Activated CD8-positive, alpha-beta T cell treated with anti-CD3 and anti-CD28 coated beads, Interleukin-2, amount 10 ng/mL, durations not matched to agents 7 days and 5 days (primary cell): ENCODE measurements at places on chromosomes 11 and 22.

GRCh38 chr11:46918083-46918787 is at the start of gene LRP4:
TSS of gene LRP4 (minus strand) at chr11:46918550. CDS start at chr11:46918379, 171 bp downstream.
- peaks cover 30% of the 10 kb centered on the region for H3K4me1 ChIP-seq
- no peak within 1 kb of the TSS for H3K27ac ChIP-seq
- DNase-seq = no peak
- H3K36me3 ChIP-seq = no peaks in the 10 kb centered on the region
- H3K27me3 ChIP-seq = peaks cover 53% of the 10 kb centered on the region

GRCh38 chr22:38832005-38832978 is 11.5 kb downstream of the NPTXR start:
- no peaks in the 10 kb centered on the region for H3K4me1 ChIP-seq
- no peaks in the 10 kb centered on the region for H3K27me3 ChIP-seq
- H3K36me3 ChIP-seq = no peaks in the 10 kb centered on the region
- H3K4me3 ChIP-seq = no peak overlapping the region
- H3K27ac ChIP-seq = no peak overlapping the region
- DNase-seq = no peak

- no peak for DNase-seq
- H3K27me3 ChIP-seq = no peaks in the 10 kb centered on the region
- H3K4me1 ChIP-seq = peaks cover 5% of the 10 kb centered on the region
- H3K4me3 ChIP-seq = no peak overlapping the region
These were observed 65.4 kb downstream of the MTMR3 start for GRCh38 chr22:29948385-29948769.

DNA sequence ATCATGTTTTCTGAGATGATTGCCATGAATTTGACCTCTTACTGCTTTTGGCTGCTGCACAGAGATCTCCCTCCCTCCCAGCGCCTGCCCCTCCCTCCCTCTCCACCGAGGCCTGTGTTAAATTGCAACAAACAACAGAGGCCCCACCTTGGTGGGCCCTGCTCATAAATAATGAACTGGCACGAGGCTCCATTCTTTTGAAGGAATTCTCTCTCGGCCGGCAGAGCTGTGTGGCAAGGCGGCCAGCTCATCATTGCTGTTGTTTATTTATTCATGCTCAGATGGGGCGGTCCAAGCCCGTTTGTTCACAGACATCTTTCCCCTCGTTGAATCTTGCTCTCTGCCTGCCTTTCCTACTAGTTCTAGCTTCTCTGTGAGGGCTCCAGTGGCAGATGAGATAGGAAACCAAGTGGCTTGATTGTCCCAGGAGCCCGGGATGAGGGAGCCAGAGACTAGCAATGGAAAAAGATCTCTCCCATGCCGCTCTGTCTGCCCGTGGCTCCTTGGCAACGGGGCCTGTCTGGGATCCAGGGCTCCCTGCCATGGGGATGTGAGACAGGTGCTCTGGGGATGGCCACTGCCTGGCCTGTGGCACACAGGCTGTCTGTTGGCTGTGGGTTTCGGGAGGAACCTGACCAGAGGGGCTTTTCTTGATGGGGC is 192.6 kb downstream of the DSCAML1 start:
- no peak for DNase-seq
- no peaks in the 10 kb centered on the region for H3K36me3 ChIP-seq
- H3K27me3 ChIP-seq = peaks cover 5% of the 10 kb centered on the region

DNA sequence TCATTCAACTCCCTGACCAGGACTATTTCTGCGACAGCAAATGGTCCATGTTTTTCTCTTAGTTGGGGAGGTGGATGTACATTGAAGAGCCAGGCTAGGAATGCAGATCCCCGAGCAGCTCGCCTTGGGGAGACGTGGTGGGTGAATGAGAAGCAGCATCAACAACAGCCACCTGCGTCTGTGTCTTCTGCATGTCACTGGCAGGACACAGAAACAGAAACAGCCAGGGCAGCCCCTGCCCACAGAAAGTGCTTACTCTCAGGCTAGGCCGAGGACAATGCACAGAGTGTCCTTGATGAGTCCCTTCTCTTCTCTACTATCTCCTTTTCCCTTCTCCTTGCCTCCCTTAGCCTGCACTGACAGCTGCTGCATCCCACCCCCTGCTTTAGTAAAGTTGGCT is 541.9 kb upstream of the CADM1 start:
- H3K4me1 ChIP-seq = no peaks in the 10 kb centered on the region
- H3K4me3 ChIP-seq = no peak overlapping the region
- no peak for DNase-seq
- no peak overlapping the region for H3K27ac ChIP-seq

DNA sequence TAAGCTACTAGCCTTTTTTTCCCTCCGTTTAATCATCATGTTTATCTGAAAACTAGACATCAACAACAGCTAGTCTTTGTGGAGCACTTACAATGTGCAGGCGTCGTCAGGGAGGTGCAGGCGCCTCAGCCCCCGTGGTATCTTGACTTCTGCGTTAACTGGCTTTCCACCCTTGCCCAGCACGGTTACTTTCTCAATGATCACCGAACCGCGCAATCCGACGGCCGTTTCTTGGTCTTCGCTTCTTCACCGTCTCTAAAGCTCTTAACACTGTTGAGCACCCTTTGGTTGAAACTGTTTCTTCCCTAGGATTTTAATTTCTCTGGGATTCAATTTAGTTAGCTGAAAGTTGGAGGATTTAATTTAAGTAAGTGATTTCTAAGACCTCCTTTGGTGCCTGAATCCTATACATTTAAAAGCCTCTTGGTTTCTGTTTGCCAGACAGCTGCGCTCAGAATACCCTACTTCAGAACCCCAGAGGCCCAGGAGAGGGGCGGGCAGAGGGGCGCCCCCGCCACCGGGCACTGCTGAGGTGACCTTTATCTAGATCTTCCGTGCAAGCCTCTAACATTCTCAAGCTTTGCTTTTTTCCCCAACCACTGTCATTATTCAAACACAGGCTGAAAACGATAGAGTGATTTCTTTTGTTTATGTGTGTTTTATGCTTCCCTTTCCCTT is 18.0 kb upstream of the TMEM218 start:
- DNase-seq = no peak
- H3K36me3 ChIP-seq = no peaks in the 10 kb centered on the region
- H3K27me3 ChIP-seq = peaks cover 32% of the 10 kb centered on the region
- H3K27ac ChIP-seq = no peak overlapping the region
- H3K4me1 ChIP-seq = no peaks in the 10 kb centered on the region

GRCh38 chr11:8260202-8260966 is 3.3 kb downstream of the LMO1 start:
- peaks cover 43% of the 10 kb centered on the region for H3K27me3 ChIP-seq
- no peak for DNase-seq
- H3K4me3 ChIP-seq = no peak overlapping the region
- no peak overlapping the region for H3K27ac ChIP-seq

GRCh38 chr22:23207729-23208393 is 27.6 kb downstream of the BCR start:
- H3K4me3 ChIP-seq = no peak overlapping the region
- peaks cover 8% of the 10 kb centered on the region for H3K36me3 ChIP-seq
- H3K27me3 ChIP-seq = no peaks in the 10 kb centered on the region
- H3K4me1 ChIP-seq = peaks cover 1% of the 10 kb centered on the region

DNA sequence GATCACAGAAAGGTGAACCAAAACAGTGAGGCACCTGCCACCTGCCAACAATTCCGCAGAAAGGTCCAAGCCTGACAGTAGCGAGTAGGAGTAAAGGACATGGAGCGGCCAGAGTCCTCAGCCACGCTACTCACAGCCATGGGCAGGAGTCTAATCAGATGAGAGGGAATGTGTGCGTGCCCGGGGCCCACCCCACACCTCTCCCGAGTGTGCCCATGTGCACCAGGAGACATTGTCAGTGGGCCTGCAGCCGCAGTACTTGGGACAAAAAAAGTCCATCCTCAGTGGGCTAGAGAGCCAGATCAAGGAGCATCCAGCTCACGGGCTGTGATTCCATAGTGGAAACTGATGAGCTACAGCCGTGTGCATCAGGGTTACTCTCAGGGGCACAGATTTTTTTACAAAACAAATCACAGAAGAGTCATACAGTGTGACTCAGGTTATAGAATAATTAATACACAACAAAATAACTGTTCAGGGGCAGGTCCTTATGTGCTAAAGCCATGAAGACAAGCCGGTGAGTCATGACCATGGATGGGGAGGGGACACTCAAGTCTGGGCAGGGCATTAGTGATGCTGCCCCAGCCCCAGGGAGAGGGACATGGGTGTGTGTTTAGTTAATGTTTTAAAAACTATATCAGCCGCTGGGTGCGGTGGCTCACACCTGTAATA is 12.0 kb downstream of the SART1 start:
- peaks cover 3% of the 10 kb centered on the region for H3K4me1 ChIP-seq
- no peaks in the 10 kb centered on the region for H3K27me3 ChIP-seq
- H3K4me3 ChIP-seq = no peak overlapping the region

GRCh38 chr11:26860091-26860780 is 133.7 kb upstream of the FIBIN start:
- no peak overlapping the region for H3K27ac ChIP-seq
- H3K4me3 ChIP-seq = no peak overlapping the region
- no peak for DNase-seq
- H3K4me1 ChIP-seq = no peaks in the 10 kb centered on the region
- H3K36me3 ChIP-seq = no peaks in the 10 kb centered on the region
- no peaks in the 10 kb centered on the region for H3K27me3 ChIP-seq

DNA sequence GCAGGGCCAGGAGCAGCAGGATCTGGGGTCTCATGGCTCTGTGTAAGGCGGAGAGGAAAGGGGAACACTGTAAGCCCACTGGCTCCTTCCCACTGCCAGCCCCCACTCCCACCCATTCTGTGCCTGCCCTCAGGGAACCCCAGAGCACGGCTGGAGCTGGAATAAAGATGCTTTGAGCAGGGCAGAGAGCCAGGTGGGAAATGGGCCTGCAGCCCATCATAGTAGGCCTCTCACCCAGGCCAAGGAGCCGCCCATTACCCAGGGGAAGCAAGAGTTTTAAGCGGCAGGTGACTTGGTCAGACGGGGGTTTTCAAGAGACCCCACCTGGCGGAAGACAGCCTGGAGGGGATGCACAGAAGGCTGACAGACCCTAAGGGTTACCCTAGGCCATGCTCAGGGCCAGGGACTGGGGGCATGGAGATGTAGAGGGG is 4.6 kb downstream of the LRRC32 start:
- H3K4me1 ChIP-seq = peaks cover 37% of the 10 kb centered on the region
- no peaks in the 10 kb centered on the region for H3K36me3 ChIP-seq
- peaks cover 22% of the 10 kb centered on the region for H3K27me3 ChIP-seq
- H3K27ac ChIP-seq = peak overlapping the region; percentile 86
